ENCODE measurements at places on chromosomes 13 and 19.

DNA sequence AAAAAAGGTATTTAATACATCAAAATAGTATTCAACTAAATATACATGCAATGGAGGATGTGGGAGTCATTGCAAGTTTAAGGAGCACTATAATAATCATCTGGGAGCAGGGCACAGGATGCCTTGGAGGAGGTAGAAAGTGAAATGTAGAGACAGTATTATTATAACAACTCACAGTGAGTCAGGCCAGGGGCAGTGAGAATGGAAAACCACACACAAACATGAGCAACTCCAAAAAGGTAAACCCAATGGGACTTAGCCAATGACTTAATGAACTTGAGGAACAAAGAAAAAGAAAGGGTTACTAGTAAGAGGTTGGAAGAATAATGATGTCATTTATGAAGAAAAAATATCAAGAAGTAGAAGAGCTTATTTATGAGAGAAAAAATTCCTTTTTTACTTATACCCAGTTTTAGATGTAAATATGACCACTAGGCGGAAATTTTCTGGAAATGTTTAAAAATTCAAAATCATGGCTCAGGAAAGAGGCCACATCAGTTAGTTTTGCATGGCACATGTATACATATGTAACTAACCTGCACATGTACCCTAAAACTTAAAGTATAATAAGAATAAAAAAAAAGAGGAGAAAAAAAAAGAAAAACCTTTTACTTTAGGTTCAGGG, 389.3 kb downstream of the SUCLA2 start:
- no peak for DNase-seq

DNA sequence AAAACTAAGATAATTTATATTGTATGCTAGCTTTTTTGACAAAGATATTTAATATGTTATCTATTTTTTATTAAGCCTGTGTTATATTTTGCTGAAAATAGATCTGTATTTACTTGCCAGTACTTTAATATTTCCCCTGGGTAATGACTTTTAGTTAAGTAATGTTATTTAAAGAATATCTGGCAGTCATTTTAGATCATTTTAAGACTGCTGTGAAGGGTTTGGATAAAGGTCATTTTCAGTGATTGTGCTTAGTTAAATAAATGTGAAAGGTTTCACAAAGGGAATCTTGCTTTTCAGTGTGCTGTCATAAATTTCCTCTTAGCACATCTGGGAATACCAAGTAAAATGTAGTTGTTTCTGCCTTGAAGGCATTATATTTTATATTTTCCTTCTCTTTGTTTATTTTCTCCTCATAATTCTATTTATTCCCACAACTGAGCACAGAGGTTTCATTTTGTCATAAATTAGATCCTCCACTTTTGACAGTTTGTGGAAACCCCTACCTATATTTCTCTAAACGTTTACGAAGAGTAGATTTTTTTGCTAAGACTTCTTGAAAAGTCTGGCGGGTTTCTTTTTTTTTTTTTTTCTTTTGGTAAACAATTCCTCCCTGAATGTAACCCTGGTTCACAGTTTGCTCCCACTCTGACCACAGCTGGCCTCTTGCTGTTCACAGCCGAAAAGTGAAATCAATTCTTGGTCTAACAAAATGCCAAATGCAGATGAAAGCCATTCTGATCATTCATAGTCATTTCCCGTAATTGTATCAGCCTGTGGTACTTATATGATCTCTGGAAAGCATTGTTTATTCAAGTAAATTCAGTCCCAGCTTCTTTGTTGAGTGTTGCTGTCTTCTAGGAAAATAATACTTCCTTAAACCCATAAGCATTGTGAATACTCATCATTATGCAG, 87.8 kb downstream of the MAB21L1 start:
- no peak for DNase-seq

DNA sequence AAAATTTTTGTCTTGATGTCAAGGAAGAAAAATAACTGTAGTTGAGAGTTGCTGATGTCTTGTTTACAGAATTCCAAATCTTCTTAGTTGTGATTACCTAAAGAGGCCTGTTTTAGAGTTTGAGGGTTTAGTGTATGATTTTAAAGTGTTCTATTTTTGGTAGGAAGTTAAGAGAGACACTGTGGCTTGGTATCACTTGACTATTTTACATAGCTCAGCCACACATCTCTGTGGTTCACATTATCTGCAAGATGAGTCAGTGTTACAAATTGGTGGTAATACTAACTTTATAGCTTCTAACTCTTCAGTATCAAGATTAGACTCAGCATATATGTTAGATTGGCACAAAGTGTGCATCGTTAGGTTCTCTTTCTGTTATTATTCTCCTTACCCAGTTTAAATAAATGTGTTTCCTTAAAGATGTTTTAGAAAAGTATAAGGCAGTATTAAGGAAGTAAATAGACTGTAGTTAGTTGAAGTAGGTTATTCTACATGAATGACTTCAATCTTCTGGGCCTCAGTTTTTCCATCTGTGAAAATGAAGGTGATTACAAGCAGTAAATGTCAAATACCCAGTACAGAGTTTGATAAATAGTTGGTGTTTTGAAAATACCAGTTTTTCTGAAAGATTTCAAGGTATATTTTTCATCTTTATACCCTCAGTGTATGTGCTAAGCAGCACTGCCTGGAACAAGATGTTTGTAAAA, 33.4 kb downstream of the COG6 start:
- DNase-seq, result no peak

GRCh38 chr13:102399791-102400674, 1.8 kb downstream of the FGF14 start:
- DNase-seq, result peak; percentile 16

- no peak for DNase-seq
These were observed 21.0 kb upstream of the DPP9 start for GRCh38 chr19:4744451-4745174.

GRCh38 chr19:9406798-9407352, 28.5 kb downstream of the ZNF266 start:
- DNase-seq, result peak; percentile 88

DNA sequence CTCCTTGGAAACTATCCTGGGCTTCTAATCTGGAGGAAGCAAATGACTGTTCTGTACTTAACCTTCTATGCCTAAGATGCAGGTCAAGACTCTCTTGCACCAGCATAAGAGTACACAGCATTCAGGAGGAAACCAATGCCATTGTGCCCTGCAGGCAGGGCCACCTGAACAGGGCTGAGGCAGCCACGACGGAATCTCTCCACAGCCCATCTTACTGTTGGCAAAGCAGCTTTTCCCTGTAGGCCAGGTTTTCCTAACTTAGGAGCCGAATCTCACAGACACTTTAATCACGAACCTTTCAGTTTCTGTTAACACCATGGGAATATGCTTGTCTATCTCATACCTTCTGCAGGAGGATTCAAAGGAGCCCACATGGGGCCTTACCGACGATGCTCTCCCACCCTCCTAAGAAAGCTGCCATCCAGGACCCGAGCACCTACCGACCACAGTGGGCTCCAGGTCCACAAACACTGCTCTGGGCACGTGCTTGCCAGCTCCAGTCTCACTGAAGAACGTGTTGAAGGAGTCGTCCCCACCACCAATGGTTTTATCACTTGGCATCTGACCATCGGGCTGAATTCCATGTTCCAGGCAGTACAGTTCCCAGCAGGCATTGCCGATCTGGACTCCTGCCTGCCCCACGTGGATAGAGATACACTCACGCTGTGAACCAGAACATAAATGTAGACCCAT, 2.6 kb downstream of the TUBA3C start:
- DNase-seq, result no peak

GRCh38 chr19:4567584-4568071, 8.1 kb upstream of the SEMA6B start:
- DNase-seq, result no peak

- no peak for DNase-seq
These were observed 80.5 kb downstream of the MBNL2 start for GRCh38 chr13:97302611-97303010.

DNA sequence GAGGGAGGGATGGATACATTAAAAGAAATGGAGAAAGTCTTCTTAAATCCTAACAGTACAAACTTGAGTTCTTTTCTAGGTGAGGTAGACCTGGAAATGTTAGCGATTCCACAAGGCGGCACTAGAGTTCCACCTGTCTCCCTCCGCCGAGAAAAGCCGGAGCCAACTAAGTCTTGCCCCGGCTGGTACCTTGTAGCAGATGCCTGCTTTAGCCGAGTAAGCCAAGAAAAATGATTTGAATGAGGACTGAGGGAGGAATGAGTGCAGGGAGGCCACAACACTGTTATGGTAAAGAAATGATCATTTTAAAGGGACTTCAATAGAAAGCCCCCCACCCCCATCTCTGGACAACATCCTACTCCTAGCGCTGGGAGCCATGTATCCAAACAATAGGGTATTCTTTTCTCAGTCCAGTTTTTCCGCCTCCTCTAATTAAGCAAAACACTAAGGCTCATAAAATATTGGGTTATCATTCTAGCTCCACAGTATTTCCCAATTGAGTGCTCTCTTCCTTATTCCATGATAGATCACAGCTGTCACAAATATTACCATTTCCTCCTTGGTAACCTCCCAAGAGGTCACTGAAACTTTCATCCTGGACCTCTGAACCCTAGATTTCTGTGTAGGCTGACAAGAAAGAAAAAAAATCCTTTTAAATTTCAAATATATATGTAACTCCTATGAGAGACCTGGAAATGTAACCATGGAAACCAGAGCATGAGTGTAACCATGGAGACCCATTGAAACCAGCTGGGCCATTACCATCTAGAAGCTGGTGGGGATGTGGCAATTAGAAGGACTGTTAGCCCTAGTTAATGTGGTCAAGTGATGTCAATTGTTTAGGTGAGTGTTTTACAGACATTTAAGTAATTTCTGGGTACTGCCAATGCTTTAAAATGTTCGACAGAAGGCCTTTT, 58.3 kb downstream of the GPALPP1 start:
- peak; percentile 35 for DNase-seq
